ENCODE measurements at places on chromosomes 16 and 17.

DNA sequence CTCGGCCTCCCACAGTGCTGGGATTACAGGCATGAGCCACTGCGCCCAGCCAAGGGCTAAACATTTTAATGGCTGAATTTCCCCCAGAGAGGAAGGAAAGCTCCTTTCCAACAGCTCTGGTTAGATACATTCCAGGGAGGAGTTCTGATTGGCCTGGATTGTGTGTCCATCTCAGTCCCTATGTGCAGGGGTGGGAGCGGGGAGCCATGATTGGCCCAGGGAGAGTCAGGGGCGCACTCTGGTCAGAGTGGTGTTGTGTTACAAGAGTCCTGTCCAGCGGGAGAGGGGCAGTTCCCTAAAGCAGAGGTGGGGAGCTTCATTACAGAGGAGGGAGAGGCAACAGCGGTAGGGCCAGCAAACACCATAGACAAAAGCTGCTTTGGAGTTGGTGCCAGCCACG lies 75.0 kb downstream of the RAP1GAP2 start:
- no peak for DNase-seq

DNA sequence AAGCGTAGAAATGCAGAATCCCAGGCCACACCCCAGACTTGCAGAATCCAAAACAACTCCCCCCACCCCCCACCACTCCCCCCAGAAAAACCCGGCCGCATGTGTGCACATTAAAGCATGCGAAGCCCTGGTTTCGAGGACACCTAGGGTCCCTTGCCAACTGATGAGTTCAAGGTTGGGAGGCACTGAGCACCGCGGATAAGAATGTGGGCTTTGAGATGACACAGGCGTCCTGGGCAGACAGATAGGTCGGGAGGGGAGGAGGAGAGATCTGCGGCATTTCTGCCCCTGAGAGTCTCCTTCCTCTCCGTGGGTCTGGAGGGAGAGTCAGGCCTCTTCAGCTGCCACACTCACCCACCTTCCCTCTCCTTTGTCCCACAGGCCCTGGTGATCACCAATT lies 98.3 kb downstream of the ABCC1 start:
- no peak for DNase-seq

GRCh38 chr17:1957037-1957436 lies 68.1 kb downstream of the RTN4RL1 start:
- no peak for DNase-seq

DNA sequence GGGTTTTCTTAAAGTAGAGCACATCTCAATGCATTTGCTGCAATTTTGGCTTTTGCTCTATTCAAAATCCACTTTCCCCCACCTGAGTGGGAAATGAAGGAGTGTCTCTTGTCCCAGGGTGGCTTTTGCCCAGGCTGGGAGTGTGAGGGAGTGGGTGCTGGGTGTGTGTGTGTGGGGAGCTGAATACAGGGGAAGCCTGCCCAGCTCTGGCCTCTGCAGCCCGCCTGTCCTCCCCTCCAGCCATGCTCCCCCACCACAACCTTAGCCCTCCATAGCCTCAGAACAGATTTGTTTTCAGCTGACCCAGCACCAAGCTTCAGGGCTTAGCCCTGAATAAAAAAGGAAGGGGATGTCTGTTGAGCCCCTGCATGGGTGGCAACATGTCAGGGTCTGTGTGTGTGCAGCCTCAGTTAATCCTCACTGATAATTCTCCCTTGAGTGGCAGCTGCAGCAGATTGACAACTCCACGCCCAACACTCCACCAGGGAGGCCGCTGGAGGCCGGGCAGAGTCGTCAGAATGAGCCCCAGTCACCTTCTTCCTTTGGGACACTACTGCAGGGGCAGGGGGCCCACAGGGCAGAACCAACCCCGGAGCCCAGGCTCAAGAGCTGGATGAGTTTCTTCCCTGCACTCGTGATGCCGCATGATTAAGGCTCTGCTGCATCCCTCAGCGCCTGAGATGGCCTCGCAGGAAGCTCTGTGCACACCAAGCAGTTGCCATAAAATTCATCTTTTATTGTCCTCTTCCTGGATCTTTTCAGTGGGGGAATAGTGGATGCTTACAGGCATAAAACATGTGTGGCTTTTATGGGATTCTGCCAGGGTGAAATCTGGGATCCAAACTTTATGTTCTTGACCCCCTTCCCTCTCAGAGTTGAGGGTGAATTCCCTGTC lies 55.0 kb downstream of the SPACA3 start:
- no peak for DNase-seq

GRCh38 chr17:41492771-41493170 lies 3.1 kb upstream of the KRT36 start:
- DNase-seq, result no peak

- DNase-seq, result no peak
These were observed 119.2 kb downstream of the AXIN2 start for GRCh38 chr17:65442250-65442649.

DNA sequence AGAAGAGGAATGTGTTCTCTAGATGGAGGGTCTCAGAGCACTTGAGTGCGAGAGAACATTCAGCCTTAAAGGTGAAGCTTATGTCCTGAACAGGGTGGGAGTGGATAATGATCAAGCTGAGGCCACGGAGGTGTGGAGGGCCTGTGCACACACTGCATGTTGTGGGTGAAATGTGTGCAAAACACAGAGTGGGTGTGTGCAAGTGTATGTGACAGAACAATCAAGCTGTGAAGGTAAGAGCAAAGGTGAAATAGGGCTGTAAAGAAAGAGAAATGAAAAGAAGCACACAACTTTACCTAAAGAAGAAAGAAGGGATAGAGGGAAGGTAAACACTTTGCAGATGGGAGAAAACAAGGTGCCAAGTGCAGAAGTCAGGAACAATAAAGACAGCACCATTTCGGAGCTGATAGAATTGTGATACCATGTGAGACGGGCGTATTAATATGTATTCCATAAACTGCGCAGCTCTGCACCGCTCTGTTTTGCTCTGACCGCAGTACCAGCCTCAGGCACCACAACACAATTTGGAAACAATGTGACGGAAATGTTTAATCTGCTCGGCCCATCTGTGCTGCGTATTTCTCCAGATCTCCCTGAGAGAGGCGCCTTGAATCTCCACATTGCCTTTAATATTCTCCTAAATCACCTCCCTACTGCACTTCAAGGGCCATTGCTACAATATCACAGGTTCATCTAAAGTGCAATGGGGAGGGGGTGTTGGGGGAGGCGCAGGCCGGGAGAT lies 40.6 kb downstream of the SNX11 start:
- no peak for DNase-seq

DNA sequence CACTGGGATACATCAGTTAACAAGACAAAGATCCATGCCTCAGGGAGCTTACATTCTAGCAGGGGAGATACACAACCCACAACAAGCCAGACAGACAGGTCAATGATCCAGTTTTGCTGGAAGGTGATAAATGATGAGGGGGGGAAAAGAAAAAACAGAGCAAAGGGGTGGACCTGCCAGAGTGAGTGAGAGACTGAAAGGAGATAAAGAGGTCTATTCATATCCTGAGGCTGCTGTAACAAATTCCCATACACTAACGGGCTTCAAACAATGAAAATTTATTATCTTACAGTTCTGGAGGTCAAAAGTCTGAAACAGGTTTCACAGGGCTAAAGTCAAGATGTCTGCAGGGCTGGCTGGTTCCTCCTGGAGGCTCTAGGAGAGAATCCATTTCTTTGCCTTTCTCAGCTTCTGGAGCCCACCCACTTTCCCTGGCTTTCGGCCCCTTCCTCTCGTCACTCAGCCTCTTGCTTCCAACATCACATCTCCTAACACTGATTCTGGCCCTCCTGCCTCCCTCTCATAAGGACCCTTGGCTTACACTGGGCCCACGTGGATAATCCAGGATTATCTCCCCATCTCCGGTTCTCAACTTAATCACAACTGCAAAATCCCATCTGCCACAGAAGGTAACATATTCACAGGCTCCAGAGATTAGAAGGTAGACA lies 81.5 kb downstream of the GAS7 start:
- no peak for DNase-seq

DNA sequence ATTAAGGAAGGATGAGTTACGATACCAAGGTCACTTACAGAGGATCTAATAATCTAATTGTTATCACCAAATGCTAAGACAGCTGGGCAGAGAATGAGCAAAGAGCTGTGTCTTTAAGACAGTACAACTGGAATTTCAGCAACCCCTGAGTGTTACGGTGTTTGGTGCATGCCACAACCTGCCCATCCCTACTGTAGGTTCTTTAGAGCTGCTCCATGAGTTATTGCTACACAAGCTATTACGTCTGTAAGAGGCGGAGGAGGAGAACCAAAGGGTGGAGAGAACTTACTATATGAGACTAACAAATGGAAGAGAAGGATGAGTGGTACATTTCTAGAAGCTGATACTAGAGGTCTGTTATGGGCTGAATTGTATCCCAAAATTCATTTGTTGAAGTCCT lies 14.2 kb upstream of the C17orf78 start:
- DNase-seq, result no peak

- DNase-seq, result no peak
These were observed 13.3 kb upstream of the CRK start for GRCh38 chr17:1469231-1469852.

- peak; percentile 81 for DNase-seq
These were observed at the start of gene FCSK for GRCh38 chr16:70454222-70455034. Gene FCSK, plus strand, starts transcription at chr16:70454595. Its CDS starts 8,596 bp downstream, at chr16:70463191.

- no peak for DNase-seq
These were observed 25.2 kb downstream of the TK2 start for GRCh38 chr16:66524601-66525164.

DNA sequence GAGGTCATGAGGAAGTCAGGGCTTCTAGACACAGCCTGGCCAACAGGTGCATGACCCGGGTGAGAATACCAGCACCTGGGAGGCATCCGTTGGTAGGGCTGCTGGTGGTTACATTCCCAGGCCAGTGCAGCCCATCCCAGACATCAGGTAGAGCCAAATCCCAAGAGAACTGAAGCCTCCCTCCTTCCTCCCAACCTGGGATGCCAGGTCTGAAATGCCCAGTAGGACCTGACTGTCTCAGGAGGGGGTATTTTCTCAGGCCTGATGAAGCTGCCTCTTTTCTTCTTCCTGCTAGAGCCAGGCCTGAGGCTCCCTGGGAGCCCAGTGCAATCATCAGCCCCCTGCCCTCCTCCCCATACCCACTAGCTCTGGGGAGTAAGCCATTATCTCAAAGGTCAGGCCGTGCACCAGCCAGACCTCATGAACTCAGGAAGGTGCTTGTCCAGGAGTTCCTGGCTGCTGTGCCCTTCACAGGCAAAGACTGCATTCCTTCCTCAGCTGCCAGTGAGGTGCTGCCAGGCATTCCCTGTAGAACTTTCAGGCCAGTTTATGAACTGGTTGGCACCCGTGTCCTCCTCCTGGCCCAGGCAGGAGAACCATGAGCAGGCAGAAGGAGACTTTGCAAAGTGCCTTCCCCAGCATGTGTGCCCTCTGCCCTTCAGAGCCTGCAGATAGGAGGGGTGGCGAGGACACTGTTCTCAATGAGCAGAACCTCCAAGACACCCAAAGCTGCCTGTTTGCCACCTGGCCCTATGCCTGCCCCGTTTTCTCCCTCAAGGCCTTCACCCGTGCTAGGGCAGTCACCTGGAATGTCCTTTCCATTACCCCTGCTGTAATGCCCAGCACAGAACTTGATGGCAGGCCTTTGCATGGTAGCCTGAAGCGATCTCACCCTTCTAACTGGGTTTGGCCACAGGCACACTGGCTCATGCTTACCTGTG lies 7.6 kb downstream of the TBX2 start:
- peak; percentile 36 for DNase-seq

- DNase-seq, result peak; percentile 22
These were observed 7.4 kb downstream of the ZNF750 start for GRCh38 chr17:82832411-82832810.

DNA sequence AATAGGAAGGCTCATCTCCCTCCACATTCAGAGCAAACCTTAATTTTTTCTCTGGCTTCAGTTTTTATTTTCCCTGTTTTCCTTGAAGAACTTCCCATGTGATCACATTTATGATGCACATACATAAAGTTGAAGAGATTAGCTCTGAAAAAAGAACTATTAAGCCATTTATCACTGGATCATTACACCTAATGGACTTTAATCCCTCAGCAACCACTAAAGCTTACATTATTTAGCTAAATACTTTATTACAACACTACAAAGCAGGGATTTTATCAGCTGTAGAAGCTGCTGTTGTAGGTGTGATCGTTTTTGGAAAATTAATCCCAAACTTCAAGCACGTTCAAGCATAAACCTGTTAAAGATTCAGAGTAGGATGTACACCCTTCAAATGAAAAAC lies 21.1 kb downstream of the SMYD4 start:
- DNase-seq, result no peak

DNA sequence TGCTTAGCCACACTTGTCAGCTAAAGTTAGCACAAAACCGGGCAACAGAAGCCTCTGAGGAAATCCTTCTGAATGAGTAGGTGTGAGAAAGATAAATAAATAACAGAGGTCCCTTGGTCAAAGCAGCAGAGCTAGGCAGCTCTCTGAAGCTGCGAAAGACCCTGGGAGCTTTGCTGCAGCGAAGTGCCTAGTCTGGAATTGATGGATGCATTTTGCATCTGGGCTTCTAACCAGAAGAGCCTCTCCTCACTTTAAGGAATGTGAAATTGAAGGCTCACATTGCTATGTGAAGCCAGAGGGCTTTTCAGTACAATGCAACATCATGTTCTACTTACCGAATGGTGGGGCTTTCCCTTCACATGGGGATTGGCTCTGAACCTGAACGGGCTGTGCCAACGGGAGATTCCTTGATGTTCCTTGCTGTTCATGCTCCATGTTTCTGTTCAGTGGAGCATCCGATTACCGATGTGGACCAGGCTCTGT lies 274.6 kb downstream of the HS3ST3B1 start:
- no peak for DNase-seq

- no peak for DNase-seq
These were observed 42.7 kb downstream of the STAT3 start for GRCh38 chr17:42345396-42346073.
